ENCODE measurements at places on chromosomes 1 and 21. TPM values are rescaled to one million over a fixed set of nuclear protein-coding genes. Genes with fewer than 3 reads are reported as not detected.

The OR2L2 gene
- total RNA-seq = not detected

The PACC1 gene
- 1.6 TPM for total RNA-seq

The SPTA1 gene
- total RNA-seq = not detected

The S100A2 gene
- total RNA-seq = 0.68 TPM

The PSEN2 gene
- total RNA-seq = 30.9 TPM

The VHLL gene
- not detected for total RNA-seq

The MYBPH gene
- total RNA-seq = not detected

The ERICH3 gene
- total RNA-seq = 0.55 TPM

The BCL10 gene
- 11.4 TPM for total RNA-seq

The KRTAP11-1 gene
- not detected for total RNA-seq

The CD34 gene
- 23.9 TPM for total RNA-seq

The LRRC8C gene
- 6.4 TPM for total RNA-seq

The CRB1 gene
- 0.36 TPM for total RNA-seq

The MAN1A2 gene
- total RNA-seq = 52.8 TPM

The PGLYRP4 gene
- not detected for total RNA-seq

The FAM167B gene
- total RNA-seq = 0.71 TPM

The NGF gene
- total RNA-seq = 0.83 TPM

DNA sequence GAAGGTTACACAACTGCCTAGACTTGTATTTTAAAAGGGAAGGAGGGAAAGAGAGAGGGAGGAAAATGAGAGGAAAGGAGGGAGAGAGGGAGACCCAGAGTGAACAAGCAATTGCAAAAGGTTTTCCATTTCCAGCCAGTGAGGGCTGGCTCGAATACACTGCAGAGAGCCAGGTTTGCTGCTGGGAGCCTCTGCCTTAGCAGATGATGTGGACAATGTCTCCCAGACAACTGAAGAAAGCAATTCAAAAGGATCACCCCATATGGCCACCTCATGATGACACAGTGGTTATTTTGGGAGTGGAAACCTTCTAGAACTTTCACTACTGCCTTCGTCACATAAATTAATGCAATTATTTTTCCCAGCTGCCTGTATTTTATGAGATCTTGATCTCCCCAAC lies 86.4 kb downstream of the BCAR3 start:
- no peaks in the 10 kb centered on the region for H3K36me3 ChIP-seq
- H3K4me3 ChIP-seq = no peak overlapping the region
- peaks cover 81% of the 10 kb centered on the region for H3K4me1 ChIP-seq
- peak; percentile 43 for DNase-seq
- peak overlapping the region; percentile 35 for H3K27ac ChIP-seq

- H3K27me3 ChIP-seq = no peaks in the 10 kb centered on the region
- H3K36me3 ChIP-seq = no peaks in the 10 kb centered on the region
- H3K4me3 ChIP-seq = no peak overlapping the region
- DNase-seq = no peak
- H3K4me1 ChIP-seq = no peaks in the 10 kb centered on the region
- no peak overlapping the region for H3K27ac ChIP-seq
Measured at GRCh38 chr21:21385404-21385803, 387.2 kb downstream of the NCAM2 start.

GRCh38 chr1:9128520-9129265 lies at the start of gene GPR157:
Gene GPR157, minus strand, starts transcription at chr1:9129102. Its CDS starts 75 bp downstream, at chr1:9129027.
- peaks cover 19% of the 10 kb centered on the region for H3K4me1 ChIP-seq
- DNase-seq = peak; percentile 94
- peak within 1 kb of the TSS; percentile 90 for H3K27ac ChIP-seq
- no peaks in the 10 kb centered on the region for H3K36me3 ChIP-seq

GRCh38 chr1:205492201-205492667 lies 12.2 kb upstream of the CDK18 start:
- no peak overlapping the region for H3K27ac ChIP-seq
- DNase-seq = no peak
- no peak overlapping the region for H3K4me3 ChIP-seq
- H3K27me3 ChIP-seq = no peaks in the 10 kb centered on the region

GRCh38 chr1:230661976-230662375 lies 19.7 kb downstream of the COG2 start:
- no peaks in the 10 kb centered on the region for H3K4me1 ChIP-seq
- H3K27ac ChIP-seq = no peak overlapping the region
- no peak for DNase-seq
- peaks cover 22% of the 10 kb centered on the region for H3K36me3 ChIP-seq

DNA sequence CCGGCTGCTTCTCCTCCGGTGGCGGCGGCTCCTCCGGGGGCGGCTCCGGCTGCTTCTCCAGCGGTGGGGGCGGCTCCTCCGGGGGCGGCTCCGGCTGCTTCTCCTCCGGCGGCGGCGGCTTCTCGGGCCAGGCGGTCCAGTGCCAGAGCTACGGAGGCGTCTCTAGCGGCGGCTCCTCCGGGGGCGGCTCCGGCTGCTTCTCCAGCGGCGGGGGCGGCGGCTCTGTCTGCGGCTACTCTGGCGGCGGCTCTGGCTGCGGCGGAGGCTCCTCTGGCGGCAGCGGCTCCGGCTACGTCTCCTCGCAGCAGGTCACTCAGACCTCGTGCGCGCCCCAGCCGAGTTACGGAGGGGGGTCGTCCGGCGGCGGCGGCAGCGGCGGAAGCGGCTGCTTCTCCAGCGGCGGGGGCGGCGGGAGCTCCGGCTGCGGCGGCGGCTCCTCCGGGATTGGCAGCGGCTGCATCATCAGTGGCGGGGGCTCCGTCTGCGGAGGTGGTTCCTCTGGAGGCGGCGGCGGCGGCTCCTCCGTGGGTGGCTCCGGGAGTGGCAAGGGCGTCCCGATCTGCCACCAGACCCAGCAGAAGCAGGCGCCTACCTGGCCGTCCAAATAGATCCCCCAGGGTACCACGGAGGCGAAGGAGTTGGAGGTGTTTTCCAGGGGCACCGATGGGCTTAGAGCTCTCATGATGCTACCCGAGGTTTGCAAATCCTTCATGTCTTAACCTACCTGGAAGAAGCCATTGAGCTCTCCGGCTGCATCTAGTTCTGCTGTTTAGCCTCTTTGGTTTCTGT lies 2.0 kb downstream of the LORICRIN start:
- H3K27ac ChIP-seq = no peak overlapping the region
- DNase-seq = peak; percentile 69
- peak overlapping the region; percentile 20 for H3K4me3 ChIP-seq
- H3K36me3 ChIP-seq = no peaks in the 10 kb centered on the region

- H3K27me3 ChIP-seq = no peaks in the 10 kb centered on the region
- H3K36me3 ChIP-seq = no peaks in the 10 kb centered on the region
- DNase-seq = peak; percentile 83
- H3K27ac ChIP-seq = no peak overlapping the region
Measured at GRCh38 chr21:25801217-25802014, 66.6 kb downstream of the GABPA start.

- no peak overlapping the region for H3K27ac ChIP-seq
- DNase-seq = no peak
- H3K4me3 ChIP-seq = no peak overlapping the region
- no peaks in the 10 kb centered on the region for H3K4me1 ChIP-seq
Measured at GRCh38 chr21:36254106-36254941, 65.7 kb upstream of the MORC3 start.

- H3K27me3 ChIP-seq = no peaks in the 10 kb centered on the region
- H3K4me1 ChIP-seq = peaks cover 36% of the 10 kb centered on the region
- H3K27ac ChIP-seq = peak overlapping the region; percentile 48
- H3K36me3 ChIP-seq = no peaks in the 10 kb centered on the region
- peak; percentile 86 for DNase-seq
Measured at GRCh38 chr1:65174585-65174984, 26.6 kb downstream of the AK4 start.

DNA sequence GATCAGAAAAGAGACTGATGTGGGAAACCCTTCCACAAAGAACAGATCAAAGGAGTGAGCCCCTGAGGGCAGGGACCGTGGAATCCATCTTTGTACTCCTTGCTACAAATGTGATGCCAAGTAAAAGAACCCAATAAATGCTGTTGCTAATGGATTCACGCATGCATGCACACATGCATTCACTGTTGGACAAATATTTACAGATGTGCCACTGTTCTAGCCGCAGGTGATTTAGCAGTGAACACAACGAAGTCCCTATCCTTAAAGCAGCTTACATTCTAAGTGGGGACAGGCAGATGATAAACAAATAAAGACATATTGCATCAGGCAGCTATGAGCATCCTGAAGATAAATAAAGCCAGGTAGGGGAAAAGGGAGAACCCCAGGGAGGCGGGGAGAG lies 67.8 kb downstream of the ITPKB start:
- peaks cover 79% of the 10 kb centered on the region for H3K4me1 ChIP-seq
- no peak for DNase-seq
- no peak overlapping the region for H3K27ac ChIP-seq
- no peaks in the 10 kb centered on the region for H3K27me3 ChIP-seq

DNA sequence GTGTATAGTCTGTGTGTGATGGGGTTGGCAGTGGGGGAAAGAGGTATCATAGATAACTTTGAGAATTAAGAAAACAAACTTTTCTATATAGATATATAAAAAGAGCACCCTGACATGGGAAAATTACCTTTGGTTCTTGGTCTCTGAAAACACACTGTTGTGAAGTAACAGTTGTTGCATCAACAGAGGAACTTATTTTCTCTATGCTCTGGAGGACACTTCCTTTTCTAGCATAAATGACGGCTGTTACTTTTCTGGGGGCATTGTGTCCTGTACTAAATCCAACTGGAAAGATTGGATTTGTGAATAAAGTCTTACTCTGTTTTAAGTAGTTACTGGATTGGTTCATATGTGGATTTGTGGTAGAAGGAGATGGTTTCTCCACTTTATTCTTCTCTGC lies 12.6 kb downstream of the LRIF1 start:
- H3K27me3 ChIP-seq = no peaks in the 10 kb centered on the region
- peaks cover 35% of the 10 kb centered on the region for H3K36me3 ChIP-seq
- no peak for DNase-seq
- no peak overlapping the region for H3K4me3 ChIP-seq
- H3K27ac ChIP-seq = no peak overlapping the region

GRCh38 chr1:228319352-228320088 lies 87.1 kb downstream of the TRIM11 start:
- DNase-seq = no peak
- no peaks in the 10 kb centered on the region for H3K27me3 ChIP-seq
- H3K27ac ChIP-seq = no peak overlapping the region
- H3K4me3 ChIP-seq = no peak overlapping the region
- no peaks in the 10 kb centered on the region for H3K36me3 ChIP-seq
- no peaks in the 10 kb centered on the region for H3K4me1 ChIP-seq

DNA sequence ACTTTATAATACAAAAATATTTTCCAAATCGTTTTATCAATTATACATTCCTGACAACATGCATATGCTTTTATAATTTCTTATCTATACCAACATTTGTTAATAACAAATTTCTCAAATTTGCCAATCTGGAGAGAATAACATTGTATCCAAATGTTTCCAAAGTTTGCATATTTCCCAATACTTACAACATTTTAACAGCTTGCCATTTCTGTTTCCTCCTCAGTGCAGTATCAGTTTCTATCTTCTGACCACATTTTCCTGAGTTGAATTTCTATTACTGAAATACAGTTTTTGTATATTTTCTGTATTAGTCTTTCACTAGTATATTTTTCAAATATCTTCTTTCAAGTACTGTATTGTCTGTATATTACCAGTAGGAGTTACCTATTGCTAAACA lies 1594.3 kb downstream of the PLA2G4A start:
- no peak for DNase-seq
- H3K4me1 ChIP-seq = no peaks in the 10 kb centered on the region
- H3K36me3 ChIP-seq = no peaks in the 10 kb centered on the region
- H3K27me3 ChIP-seq = no peaks in the 10 kb centered on the region

DNA sequence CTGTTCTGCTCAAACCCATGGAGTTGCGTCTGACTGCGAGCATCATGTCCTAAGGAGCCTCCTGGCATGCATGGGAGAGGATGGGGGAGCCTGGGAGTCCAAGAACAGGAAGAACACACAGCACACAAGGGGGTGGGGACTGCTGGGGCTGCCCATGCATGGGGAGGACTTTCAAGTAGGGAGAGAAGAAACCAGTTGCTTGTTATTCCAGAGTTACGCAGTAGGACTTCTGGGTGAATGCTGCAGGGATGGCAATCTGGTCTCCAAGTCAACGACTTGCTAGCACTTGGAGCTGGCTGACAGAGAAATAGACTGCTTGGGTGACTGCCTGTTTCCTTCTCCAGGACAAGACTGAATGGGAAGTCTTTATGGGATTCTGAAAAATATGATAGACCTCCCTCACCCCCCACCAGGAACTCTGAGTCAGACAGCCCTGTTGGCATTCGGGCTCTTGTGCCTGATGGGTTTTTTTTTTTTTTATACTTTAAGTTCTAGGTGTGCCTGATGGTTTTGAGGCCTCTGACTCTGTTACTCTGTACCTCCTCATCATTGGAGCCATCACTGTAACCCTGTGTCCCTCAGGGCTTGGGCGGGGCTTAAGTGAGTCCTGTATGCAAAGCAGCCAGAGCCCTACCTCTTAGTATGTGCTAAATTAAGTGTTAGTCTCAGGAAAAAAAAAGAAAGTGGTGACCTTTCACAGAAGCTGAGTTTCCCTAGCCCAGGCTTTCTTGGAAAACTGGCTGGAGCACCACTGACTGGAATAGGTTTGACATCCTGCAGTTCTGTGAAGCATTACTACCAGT lies 30.3 kb downstream of the MAP3K21 start:
- no peak overlapping the region for H3K4me3 ChIP-seq
- H3K27me3 ChIP-seq = peaks cover 3% of the 10 kb centered on the region
- no peaks in the 10 kb centered on the region for H3K36me3 ChIP-seq

DNA sequence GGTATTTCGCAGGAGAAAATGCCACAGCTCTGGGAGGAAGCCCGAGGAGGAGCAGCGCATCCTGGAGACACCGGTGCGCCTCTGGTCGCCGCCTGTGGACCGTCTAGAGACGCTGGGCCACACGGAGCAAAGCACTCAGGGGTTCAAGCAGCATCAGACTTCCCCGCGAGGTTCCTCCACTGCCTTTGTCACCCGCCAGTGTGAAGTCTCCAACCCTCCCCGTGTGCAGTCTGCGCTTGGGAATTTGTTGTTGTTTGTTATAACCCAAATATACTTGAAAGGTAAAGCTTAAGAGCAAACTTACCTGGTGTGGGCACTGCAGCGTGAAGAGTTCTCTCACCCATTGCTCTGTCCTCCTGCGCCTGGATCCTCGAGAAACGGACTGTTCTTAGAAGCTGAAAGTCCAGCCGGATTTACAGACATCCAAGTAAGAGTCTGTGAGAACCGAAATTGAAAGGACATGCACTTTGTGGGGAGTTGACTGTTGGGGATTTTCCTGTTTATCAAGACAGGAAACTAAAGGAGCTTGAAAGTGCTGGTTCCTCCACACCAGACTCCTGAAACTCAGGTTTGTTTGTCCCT lies at the start of gene GBP4:
Gene GBP4 (minus strand): TSS at position 452 of the 582 bp plus-strand sequence. CDS start 108 bp downstream, at position 344.
- peak within 1 kb of the TSS; percentile 73 for H3K27ac ChIP-seq
- H3K27me3 ChIP-seq = no peaks in the 10 kb centered on the region
- DNase-seq = peak; percentile 70
- no peaks in the 10 kb centered on the region for H3K4me1 ChIP-seq

Measured in sigmoid colon (tissue), 7 donors.